ENCODE measurements at places on chromosomes 5 and 9.

- DNase-seq = no peak
These were observed 29.3 kb downstream of the TRIM32 start for GRCh38 chr9:116716438-116716837.

DNA sequence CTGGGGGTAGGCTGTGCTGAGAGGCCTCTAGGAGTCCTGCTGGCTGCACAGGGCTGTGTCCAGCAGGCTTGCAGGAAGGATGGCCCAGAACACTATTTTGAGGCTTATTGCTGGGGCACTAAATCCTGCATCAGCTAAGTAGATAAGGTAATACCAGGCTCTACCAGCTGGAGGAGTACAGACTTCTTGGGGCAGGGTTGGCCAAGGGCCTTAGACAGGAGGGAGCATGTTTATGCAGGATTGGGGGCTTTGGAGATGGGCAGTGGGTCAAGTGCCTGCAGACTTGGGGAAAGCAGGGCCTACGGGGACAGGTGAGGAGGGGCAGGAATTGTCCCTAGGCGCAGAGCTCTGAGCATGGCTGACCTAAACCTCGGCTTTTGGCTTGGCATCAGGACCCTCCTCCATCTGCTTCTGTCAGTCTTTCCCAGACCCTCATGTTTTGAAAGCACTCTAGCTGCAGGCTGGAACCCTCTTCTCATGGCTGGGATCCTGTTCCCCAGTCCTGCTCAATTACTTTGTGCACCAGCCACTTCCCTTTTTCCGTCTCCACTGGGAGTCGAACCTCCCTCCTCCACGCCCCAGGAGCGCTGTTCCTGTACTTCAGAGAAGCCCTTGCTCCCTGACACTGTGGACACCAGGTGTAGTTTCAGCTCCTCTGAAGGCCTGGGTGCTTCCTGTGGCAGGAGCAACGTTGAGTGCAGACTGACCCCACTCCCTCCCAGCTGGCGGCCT, 61.0 kb upstream of the SPTLC1 start:
- no peak for DNase-seq

DNA sequence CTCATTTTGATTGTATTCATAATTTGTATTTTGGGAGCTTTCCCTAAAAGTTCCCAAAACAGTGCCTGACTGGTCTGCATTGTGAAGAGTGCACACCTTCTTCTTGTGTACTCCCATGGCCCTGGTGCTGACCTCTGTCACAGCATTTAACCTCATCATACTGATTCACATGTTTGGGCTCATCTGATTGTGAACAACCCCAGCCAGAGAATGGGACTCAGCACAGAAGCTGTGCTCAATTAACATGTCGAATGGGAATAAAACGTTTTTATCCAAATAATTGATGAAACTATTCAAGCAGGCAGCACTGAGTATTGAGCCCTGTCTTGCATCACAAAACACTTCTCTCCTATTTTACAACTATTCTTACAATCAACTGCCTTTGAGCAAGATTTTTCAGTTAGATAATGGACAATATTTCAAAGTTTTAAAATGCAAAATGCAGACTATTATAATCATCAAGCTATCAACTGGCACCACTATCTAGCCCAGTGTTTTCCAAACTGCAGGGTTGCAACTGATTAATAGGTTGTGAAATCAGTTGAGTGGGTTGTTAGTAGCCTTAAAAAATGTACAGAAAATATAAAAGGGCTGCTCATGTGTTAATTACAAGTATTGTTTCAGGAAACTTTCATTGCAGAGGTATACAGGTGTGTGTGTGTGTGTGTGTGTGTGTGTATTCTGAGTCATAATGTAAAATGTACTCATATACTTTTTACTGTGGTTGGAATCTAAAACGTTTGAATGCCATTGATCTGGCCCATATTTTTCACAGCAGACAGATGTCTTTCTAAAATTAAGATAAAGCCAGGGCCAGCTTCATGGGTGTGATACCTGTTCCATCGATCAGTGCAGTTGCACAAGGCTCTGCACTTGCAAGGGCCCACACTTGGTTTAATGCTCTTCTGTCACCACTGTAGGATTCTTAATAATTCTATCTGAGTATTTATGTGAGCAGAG, 190.5 kb downstream of the PIK3R1 start:
- DNase-seq = no peak

- DNase-seq = no peak
These were observed 140.5 kb downstream of the MUSK start for GRCh38 chr9:110809038-110809595.

DNA sequence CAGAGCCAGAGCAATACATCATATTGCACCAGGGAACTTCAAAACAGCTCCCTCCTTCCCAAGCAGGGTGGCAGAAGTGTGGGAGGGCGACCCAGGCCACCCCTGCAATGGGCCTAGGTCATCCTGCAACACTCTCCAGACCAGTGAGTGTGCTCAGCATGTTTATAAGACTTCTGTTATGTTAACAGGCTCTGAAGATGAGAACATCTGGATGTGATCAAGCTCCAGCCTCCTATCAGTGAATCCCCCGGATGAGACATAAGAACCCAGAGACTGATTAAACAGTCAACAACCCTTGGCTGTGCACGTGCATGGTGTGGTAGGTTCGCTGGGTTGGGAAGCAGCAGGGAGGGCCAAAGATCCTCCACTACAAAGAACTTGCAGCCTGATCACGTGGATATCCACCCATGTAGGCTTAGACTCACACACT, 63.3 kb downstream of the ABCA1 start:
- DNase-seq = no peak

All from CD4-positive, alpha-beta T cell treated with Interferon gamma for 1 hour (primary cell).